ENCODE measurements at places on chromosomes 6 and 20.

- DNase-seq: no peak
Observed at GRCh38 chr6:155432293-155432692, 23.3 kb downstream of the NOX3 start.

DNA sequence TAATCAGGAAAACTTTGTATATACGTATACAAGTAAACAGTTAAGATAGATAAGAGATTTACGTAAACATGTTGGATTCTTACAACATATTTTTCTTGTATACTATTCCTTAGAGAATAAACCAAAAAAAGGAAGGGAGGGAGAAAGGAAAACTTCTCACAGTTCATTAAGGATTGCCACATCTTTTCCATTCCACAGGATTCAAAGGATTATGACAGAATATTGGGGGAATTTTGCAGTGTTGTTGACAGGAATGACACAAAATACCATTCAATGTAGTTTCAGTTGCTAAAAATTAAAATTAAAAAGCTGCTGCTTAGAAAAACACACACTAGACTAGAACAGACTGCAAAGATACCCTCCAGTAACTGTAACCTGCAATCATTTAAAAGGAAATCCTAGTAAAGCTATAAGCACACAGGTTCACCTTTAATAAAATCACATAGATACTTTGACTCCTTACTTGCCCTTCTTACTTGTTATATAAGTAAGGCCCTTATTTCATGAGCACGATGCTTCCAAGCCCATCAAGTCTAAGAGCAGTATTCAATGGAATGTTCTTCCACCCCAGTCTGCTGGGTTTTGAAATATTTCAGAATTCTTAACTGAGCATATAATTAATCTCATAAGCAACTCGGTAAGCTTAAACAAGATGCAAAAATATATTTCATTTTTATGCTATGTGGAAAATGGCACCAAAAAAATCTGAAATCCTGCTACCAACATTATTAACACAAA, 107.8 kb downstream of the SMLR1 start:
- no peak for DNase-seq

DNA sequence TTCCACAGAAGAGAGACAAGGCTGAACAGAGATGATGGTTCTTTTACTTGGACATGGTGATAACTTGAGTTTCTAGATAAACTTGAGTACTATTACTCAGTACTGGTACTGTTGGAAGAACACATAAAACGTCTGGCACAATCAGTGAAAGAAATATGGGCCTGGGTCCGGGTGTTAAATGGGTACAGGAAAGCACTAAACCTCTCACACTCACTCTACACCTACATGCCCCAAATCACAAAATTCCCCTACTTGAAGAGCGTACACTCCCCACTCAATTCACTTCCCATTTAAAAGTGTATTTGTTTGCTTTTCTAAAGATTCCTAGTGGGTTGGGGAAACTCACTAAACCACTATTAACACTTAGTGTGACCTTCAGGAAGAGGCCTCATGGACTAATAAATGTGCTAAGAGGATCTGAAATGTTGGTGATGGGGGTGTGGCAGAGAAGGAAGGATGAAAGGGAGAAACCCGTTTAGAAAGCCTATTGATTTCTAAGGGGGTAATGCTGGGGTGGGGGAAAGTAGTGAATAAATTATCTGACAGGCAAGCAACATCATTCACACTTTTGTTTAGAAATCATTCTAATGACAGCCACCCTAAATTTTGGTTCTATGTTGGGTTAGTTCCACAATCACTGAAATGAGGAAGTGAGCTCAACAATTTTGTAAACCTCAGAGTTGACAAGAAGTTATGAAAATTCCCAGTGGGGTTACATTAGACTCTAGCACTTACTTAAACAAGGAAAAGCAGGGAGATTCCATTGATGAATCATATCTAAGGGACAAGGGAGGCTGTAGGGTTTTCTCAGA, 222.6 kb upstream of the MARCKS start:
- no peak for DNase-seq

DNA sequence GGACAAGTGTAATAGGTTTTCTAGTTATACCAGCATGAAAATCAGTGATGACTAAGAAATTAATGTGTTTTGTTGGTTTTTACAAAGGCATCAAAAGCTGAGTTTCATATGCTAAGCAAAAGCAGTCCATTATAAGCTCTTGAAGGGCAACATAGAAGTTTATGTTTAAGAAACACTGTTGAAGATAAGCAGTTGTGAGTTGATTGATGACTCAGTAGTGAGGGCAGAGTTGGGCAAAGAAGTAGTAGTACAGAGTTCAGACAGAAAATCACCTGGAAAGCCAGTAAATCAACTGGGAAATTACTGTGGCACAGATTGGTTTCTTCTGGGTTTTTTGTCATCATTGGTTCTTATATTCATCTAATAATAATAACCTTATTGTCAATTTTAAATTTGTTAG, 78.0 kb upstream of the SMIM8 start:
- no peak for DNase-seq

- DNase-seq: no peak
Observed at GRCh38 chr20:4966826-4967751, 34.2 kb downstream of the SLC23A2 start.

DNA sequence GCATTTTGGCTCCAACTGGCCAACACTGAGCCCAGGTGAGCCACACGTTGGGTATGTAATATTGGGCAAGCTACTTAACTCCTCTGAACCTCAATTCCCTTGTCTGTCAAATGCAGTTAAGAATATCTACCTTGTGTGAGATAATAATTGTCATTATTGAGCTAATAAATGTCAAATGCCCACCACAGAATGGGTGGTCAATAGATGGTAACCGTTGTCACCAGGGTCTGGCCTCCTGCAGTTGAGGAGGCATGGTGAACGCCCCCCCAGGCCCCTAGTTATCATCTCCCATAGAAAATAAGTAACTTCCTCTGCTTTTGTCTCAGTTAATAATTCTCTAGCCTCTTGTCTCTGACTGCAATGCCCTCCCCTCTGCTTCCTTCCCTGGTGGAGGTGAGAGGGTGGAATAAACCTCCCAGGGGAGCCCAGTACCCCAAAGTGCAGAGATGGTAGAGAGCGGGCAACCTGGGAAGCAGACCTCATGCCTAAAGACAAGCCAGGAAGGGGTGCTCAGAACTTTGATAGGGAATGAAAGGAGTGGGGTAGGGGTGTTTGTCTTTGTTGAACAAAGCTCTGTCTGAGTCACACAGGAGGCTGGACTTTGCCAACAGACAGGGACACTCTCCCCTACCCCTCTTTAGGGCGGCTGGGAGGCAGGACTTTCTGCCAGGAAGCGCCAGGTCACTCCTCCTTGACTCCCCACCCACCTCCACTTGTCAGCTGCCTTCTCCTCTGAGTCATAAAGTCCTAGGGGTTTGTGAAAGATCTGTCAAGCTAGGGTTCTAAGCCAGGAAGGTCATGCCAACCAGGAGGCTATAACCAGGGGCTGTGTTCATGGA, 1.3 kb upstream of the UNC5CL start:
- DNase-seq: no peak

GRCh38 chr6:128443553-128443952, 76.8 kb downstream of the PTPRK start:
- no peak for DNase-seq

GRCh38 chr20:24918579-24919566, 30.2 kb upstream of the CST7 start:
- DNase-seq: no peak

DNA sequence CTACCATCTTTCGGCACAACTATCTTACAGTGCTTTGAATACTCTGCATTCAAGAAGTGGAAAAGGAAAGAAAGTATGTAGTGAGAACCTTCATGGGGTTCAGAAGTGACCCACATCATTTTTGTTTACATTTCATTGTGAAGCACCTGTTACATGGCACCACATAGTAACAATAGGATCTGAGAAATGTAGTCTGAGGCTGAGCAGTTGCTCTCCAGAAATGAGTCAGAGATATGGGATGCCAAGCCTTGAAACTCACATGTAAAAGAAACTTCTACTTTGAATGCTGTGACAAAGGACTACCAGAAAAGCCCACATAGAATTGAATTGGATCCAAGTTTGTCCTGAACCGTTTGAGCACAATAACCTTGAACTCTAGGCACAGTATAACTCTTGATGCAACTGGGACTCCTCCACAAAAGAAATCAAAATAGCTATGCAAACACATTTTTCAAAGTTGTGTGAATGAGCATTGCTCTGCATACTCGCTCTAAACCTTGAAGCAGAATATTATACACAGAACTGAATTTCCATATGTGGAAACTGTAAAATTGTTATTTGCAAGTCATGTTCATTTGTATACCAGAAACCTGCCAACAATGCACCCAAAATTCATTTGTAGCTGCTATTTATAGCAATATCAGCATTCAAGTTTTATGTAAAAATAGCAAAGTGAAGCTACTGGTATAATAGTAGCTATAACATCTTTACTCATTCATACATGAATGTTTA, 400.9 kb upstream of the POU3F2 start:
- no peak for DNase-seq

- no peak for DNase-seq
Observed at GRCh38 chr20:47677635-47678453, 107.4 kb downstream of the SULF2 start.

- no peak for DNase-seq
Observed at GRCh38 chr6:170365593-170365992, 59.0 kb downstream of the FAM120B start.

GRCh38 chr6:144083172-144083571, 12.2 kb downstream of the SF3B5 start:
- DNase-seq: no peak

- DNase-seq: no peak
Observed at GRCh38 chr20:50405235-50405914, 104.8 kb upstream of the PTPN1 start.

DNA sequence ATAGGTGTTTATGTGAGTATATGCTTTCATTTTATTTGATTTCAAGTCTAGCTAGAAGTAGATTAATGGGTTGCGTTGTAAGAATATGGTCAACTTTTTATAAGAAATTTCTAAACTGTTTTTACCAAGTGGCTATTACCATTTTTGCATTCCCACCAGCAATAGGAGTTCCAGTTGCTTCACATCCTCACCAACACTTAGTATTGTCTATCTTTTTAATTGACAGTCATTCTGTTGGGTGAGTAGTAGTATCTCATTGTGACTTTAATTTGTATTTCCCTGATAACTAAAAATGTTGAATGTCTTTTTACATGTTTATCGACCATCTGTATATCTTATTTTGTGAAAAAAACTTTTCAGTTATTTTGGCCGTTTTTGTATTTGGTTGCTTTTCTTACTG, 135.3 kb downstream of the AKAP7 start:
- DNase-seq: no peak

- no peak for DNase-seq
Observed at GRCh38 chr6:124961777-124962638, at the start of gene RNF217. Gene RNF217 (plus strand): TSS chr6:124962437. CDS start chr6:124962545, 108 bp downstream.

DNA sequence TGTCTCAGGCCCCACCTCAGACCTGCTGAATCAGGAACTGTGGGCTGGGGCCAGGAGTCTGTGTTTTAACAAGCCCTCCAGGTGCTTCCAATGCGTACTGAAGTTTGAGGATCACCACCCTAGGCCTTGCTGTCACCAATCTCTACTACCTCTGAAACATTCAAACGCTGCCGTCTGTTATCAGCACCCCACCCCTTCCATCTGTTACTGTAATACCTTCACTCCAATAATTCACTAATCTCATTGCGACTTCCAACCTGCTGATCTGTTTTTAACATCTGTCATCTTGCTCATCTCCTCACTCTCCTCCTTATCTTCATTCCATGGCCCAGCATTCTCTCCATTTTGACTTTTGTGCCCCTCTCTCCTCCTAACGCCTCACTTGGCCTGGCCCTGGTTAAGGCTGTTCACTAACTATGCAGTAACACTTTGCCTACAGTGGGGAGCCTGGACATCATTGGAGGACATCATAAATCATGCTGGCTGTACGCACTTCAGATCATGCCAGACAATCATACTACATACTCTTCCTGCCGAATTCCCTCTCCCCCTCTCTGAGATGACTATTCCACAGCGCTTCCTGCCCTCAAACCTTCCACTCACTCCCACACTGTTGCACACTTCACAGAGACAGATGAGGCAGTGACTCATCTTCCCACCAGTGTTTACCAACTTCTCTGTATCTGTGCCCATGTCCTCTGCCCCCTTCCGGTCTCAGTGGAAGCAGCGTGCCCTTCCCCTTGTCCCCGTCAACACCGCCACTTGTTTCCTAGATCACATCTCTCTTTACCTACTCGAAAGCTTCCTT, 3.0 kb upstream of the GUCA1B start:
- DNase-seq: no peak

DNA sequence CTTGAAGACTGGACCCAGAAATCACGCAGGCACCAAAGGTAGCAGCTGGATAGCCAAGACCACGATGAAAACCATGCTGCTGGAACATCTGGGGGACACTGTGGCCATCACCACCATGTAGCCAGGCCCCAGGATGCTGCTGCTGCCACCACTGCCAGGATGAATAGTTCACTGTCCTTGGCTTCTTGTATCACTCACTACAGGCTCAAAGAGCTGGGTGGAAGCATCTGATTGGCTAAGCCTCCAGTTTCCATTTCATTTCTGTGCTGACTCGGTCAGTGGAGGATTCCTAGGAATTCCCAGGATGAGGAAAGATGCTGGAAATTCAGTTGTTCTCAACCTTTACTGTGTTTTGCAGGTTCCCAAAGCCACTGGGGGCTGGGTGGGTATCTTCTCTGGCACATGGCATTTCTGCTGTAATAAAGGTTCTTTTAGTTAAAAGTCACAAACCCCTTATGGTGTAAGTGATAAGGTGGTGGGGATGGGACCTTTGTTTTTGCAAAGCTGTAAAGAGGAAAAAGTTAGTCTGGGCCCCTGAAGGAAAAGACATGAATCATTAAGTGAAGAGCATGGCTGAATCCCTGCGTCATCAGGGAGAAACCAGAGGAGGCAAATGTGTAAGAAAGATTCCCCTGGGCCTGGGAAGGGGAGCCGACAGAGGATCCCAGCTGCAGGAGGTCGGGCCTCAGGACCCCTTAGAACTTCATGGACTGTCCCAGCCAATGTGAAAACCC, 75.6 kb upstream of the RNF24 start:
- no peak for DNase-seq

GRCh38 chr6:168686029-168686738, 245.2 kb downstream of the SMOC2 start:
- no peak for DNase-seq

DNA sequence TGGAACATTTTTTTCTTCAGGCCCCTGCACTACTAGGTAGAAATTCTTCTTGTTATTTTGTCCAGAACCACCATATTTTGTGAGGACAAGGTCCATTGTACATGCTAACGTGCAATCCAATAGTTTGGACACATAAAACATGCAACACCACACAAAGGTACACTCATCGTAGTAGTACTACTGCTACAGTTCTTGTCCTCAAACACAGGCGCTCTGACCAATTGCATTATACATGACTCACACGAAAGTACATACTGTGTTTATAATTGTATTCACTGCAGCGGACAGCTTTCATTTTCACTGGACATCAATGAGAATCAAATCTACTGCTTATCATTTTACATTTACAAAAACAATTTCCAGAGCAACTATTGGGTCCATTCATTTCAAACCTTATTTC, 15.3 kb upstream of the SMLR1 start:
- no peak for DNase-seq

GRCh38 chr6:150931405-150931804, 65.9 kb downstream of the MTHFD1L start:
- DNase-seq: no peak

GRCh38 chr20:49171909-49172308, 16.2 kb downstream of the STAU1 start:
- no peak for DNase-seq

GRCh38 chr6:139240161-139241010, 51.4 kb downstream of the TXLNB start:
- DNase-seq: no peak
